AG04450 (cell line): ENCODE measurements at places on chromosomes 5 and 9. TPM values are rescaled to one million over a fixed set of nuclear protein-coding genes. Genes with fewer than 3 reads are reported as not detected.

AMBP gene
- 0.67 and 0.74 TPM in 2 replicates for polyA plus RNA-seq

GRCh38 chr5:41763081-41763480, 107.1 kb downstream of the OXCT1 start:
- peak; percentile 13 for DNase-seq

DNA sequence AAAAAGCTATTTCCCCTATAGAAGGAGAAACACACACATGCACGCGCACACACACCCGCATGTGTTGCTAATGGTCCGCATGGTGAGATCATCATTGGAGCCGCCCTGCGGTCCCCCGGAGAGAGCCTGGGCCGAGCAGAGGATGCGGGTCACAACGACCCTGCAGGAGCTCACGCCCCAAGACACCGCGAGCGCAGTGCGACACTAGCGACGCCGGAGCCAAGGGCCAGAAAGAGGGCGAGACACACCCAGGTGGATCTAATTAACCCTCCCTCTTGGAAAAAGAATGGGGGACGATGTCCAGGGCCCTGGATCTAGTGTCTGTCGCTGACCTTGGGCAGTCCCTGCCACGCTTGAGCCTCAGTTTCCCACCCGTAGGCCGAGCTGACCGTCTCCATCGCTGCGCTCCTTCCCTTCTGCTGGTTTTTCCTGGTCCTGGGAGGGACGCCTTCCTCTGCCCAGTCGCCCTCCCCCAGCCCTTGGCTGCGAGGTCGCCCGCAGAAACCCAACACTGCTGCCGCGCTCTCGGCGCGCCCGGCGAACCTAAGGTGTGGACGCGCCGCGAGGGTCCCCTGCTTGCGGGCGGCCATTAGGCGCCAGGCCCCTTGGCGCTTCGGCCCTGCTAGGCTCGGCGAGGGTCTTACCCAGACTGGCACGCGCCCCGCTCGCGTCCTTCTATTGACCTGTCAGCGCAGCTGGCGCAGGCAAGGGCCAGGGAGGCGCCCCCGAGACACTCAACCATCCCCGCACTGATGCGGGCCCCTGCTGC, 47.5 kb upstream of the RNF20 start:
- no peak for DNase-seq

- DNase-seq, result no peak
Observed at GRCh38 chr5:41809128-41809527, 61.1 kb downstream of the OXCT1 start.

- DNase-seq, result peak; percentile 38
Observed at GRCh38 chr9:69936427-69936826, 107.2 kb upstream of the MAMDC2 start.

- DNase-seq, result no peak
Observed at GRCh38 chr5:151820903-151821302, 49.1 kb downstream of the G3BP1 start.
